Stomach (tissue), 19 donors: ENCODE measurements at places on chromosomes 16 and 17. TPM values are rescaled to one million over a fixed set of nuclear protein-coding genes. Genes with fewer than 3 reads are reported as not detected.

GRCh38 chr17:57532556-57532955, 212.5 kb downstream of the CCDC182 start:
- no peak for DNase-seq

GRCh38 chr16:30609002-30609925, 925 bp downstream of the ZNF689 start:
- DNase-seq: peak; percentile 80

- no peak for DNase-seq
Observed at GRCh38 chr17:9755083-9755482, 36.3 kb downstream of the DHRS7C start.

GRCh38 chr17:81009136-81009535, 17.5 kb downstream of the CHMP6 start:
- DNase-seq: no peak

DNA sequence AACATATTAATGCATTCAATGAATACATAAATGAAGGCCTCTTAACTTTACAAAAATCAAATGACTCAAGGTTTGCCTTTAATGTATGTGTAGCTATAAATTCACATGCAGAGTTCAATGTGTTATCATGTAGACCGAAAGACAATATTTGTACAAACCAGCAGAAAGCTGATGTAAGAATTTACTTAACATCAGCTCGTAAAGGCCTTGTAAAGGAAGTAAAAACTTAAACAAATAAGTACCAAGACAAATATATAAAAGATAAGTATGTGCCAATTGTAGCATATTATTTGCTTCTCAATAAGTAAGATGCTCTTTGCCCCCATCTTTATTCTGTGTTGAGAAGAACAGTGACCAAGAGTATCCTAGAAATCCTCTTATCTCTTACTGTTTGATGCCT, 105.7 kb downstream of the SYCE1L start:
- DNase-seq: no peak

- no peak for DNase-seq
Observed at GRCh38 chr16:22147853-22148252, 14.5 kb upstream of the SDR42E2 start.

DNA sequence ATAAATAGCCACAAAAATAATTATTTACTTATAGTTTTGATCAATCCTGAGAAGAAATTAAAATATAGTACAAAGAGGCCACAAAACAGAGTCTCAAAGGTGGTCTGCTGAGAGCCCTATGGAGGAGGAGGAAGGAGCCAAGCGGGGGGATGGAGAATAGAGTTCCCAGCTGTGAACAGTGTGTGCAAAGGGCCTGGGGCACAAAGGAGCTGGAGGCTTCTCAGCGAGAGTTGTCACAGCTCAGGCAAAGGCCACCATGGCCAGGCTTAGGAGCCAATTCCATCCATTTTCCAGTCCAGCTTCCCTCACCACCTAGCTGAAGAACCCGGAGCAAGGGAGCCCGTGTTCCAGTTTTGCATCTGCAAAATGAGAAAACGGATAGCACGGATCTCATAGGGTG, 5.4 kb upstream of the ZNF423 start:
- DNase-seq: no peak

DNA sequence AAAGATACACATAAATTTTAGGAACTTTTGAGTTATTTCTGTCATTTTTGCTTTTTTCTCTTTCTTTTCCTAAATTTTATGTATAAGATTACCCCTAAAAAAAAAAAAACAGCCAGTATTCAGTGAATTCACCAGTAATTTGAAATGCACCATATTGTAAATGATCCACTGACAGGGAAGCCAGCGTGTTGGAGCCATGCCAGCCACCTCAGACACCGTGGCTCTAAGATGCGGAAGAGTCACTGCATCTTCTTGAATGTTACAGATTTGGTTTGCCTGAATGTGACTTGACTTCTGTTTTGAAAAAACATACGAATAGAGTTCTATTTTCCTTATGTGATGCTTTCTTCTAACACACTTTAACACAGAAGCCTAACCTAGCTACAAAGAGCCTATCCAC, 37.4 kb downstream of the CLUAP1 start:
- DNase-seq: no peak

- no peak for DNase-seq
Observed at GRCh38 chr16:12096157-12096777, 119.7 kb downstream of the SNX29 start.

DNA sequence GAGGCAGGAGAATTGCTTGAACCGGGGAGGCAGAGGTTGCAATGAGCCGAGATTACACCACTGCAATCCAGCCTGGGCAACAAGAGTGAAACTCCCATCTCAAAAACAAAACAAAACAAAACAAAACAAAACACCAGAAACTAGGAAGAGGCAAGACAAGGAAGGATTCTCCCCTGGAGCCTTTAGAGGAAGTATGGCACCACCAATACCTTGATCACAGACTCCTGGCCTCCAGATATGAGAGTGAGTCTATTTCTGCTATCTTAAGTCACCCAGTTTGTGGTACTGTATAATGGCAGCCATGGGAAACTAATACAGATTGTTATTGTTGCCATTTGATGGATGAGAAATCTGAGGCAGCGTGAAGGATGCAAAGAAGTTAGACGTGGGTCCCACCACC, 14.6 kb upstream of the CPPED1 start:
- no peak for DNase-seq

The TBX21 gene
- not detected for total RNA-seq

The HP gene
- not detected for total RNA-seq

The YBX2 gene
- total RNA-seq: 0.92 TPM

The PKD1 gene
- 92.9 TPM for total RNA-seq

The PTX4 gene
- total RNA-seq: not detected
